AG08395 (cell line): ENCODE measurements at places on chromosomes 1 and 21.

GRCh38 chr1:30368651-30369240 is 354.6 kb downstream of the MATN1 start:
- DNase-seq: no peak

- DNase-seq: no peak
Measured at GRCh38 chr1:36440646-36441045, 9.6 kb downstream of the OSCP1 start.

GRCh38 chr1:217049721-217050120 is 326.5 kb upstream of the ESRRG start:
- DNase-seq: no peak

- no peak for DNase-seq
Measured at GRCh38 chr1:159282118-159282517, 20.0 kb upstream of the FCER1A start.

GRCh38 chr1:81594206-81594605 is 206.5 kb upstream of the ADGRL2 start:
- DNase-seq: no peak

DNA sequence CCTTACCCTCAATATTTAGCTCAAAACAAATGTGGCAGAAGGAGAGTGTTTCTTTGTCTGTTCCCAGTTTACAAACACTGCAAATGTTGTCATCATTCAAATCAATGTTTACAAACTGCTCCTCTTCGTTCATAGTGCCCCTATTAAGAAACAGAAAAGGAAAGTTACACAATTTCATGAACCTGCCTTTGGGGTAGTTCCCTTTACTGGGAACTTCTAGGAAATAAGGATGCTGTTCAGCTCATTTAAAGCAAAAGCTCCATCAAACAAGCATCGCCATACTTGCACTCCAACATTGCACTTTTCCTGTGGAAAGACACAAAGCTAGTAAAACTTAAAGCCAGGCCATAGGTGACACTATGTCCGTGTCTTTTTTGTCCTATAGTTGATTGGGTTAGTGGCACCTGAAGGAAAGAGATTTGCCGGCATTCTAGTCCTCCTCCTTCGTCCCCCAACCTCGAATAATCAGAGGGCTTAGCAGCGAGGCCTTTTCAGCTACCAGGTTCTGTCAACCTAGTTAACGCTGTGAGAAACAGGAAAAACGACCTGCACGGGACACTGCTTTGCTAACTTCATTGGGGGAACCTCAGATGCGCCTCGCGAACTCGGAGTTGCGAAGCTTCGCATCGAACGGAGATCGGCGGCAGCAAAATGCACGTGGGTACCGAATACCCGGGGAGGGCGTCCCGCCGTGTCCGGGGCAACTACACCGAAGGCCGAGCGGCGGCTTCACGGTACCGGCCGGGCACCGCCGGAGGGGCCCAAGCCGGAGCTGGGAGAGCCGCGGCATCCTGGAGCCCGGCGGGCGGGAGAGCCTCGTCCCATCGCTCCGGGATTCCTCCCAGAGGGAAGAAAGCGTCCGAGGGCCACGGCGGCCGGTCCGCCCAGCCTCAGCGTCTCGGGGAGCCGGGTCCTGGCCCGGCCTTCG is 706 bp downstream of the C21orf91 start:
- DNase-seq: peak; percentile 27

GRCh38 chr1:25540750-25541342 is 2.6 kb upstream of the LDLRAP1 start:
- DNase-seq: no peak

GRCh38 chr1:217270101-217270500 is 360.8 kb downstream of the GPATCH2 start:
- no peak for DNase-seq

DNA sequence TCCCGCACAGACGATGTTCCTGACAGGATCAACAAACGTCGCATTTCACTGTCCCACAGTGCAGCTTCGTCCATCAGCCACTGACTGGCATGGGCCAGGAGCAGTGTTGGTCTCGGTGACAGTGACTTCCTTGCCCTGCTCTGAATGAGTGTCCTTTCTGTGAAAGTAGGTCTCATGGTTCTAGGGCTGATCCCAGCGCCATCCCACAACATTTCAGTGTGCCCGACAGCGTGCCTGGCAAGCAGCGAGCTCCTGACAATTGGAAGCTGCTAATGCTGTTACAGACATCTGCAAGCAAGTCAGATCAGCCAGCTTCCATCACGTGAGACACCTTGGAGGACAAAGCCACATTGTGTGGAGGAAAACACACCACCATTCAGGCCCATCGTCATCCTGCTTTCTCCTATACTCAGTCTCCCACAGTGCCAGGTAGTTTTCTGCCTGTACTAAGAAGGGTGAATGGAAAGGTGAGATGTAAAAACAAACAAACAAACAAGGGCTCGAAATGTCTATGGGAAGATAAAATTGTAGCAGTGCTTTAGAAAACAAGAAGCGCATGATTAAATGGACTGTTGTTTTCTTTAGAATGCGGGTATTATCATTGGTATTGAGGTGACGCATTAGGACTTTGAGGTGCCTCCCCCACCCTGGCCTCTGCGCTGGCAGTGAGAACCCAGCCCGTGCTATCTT is 21.9 kb downstream of the ERRFI1 start:
- DNase-seq: no peak

DNA sequence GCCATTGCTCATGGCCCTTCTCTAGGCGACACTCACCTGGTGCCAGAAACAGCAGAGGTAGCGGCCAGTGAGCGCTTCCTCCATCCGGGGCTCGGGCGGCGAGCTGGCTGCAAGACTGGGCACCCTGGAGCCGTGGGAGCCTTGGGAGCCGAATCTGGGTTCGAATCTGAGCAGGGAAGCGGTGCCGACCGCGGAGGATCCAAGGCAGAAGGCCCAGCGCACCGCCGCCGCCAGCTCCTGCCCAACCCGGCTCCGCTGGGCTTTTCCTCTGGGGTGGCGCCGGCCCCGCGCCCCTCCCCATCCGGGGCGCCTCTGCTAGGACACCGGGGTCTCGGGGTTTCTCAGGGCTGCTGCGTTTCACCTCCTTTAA is 1.7 kb upstream of the PRDM16 start:
- DNase-seq: no peak

DNA sequence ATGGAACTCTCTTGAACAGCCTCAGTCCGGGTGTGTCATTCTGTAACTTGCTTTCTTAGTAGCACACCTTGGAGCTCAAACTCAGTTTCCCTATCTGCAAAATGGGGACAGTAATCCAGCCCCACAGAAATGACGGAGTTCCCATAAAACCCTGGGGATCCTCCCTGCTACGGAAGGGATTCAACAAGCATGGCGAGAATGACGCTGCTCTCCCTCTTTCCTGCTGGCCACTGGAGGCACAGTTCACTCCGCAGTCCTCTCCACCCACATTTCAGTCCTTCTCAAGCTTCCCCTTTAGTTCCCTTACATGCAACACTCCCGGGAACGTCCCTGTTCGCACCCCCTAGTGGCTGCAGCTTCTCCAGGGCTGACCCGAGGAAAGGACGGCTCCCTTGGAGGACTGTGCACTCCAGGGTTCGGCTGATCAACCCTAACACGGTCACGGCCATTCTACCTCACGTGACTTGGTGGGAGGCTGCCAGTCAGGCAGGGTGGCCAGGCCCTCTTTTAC is 20.6 kb downstream of the RUNX3 start:
- peak; percentile 25 for DNase-seq

- peak; percentile 86 for DNase-seq
Measured at GRCh38 chr1:150149271-150150132, at the start of gene PLEKHO1. Gene PLEKHO1, plus strand, starts transcription at chr1:150149916. Its CDS starts 342 bp downstream, at chr1:150150258.

GRCh38 chr1:100353988-100354387 is 1.7 kb downstream of the CDC14A start:
- DNase-seq: peak; percentile 67

- no peak for DNase-seq
Measured at GRCh38 chr21:29022166-29022565, 2.3 kb upstream of the USP16 start.

- no peak for DNase-seq
Measured at GRCh38 chr1:234655328-234656069, 45.5 kb upstream of the IRF2BP2 start.

DNA sequence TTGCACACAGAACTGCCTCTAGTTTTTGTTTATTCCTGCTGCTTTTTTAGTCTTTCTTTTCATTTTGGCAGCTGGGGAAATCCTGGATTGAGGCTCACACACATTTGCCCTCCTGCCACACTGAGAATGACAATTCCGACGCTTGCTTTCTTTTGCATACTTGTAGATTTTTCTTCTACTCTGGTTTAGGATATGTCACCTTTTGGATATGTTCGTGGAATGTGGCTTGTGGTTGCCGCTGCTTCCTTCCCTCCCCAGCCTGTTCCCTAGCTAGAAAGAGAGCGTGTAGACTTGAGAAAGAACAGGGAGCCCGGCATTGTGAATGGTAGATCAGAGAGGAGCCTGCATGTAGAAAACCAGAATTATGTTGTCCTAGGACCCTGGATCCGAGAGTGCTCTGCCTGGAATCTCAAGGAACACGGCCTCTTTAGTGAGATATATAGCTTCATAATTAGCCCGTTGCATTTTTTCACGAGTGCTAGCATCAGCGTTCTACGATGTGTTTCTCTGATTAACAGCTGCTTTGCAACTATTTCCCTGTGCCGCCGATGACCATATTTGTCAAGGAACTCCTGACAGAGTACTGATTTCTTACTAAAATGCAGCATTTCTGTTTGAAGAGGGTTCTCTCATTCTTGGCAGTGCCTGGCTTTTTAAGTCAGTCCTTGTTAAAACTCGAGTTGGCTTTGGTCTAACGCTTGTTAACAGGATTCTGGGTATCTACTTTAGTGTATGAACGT is 56.2 kb downstream of the PEX14 start:
- no peak for DNase-seq

GRCh38 chr1:39110882-39111281 is 84.7 kb downstream of the NDUFS5 start:
- DNase-seq: peak; percentile 77

DNA sequence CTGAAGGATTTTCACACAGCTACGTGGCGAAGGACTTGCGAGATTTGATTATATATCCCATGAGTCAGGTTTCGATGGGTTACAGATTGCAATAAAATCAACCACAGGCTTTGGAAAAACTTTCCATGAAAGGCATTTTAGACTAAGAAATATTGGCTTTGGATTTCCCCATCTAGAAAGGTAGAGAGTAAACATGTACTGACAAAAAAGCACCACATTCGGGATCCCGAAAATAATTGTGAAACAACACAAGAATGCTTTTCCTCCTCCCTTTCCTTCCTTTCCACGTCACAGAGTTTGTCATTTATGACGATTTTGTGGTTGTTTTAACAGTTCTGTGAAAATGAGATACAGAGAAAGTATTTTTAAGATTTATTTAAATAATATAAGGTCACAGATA is 38.5 kb downstream of the TGFB2 start:
- no peak for DNase-seq

GRCh38 chr1:153663211-153663610 is 4.7 kb downstream of the SNAPIN start:
- no peak for DNase-seq

DNA sequence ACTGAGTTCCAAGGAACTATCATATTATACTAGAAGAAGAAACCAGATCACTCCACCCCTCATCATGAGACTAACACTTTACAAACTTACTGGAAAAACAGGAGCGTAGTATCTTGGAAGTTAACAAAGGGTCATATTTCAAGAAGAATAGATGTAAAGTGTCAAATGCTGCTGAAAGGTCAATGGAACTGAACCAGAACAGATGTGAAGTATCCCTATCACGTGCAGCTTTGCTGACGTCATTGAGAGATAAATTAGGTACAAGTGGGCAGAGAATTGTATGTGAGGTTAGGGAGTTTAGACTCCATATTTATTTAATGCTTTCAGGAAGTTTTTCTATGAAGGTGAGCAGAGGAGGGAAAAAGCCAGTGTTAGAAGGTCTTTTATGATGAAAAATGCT is 483.0 kb downstream of the NCAM2 start:
- DNase-seq: no peak

- DNase-seq: no peak
Measured at GRCh38 chr1:199545780-199546179, 481.7 kb upstream of the NR5A2 start.

DNA sequence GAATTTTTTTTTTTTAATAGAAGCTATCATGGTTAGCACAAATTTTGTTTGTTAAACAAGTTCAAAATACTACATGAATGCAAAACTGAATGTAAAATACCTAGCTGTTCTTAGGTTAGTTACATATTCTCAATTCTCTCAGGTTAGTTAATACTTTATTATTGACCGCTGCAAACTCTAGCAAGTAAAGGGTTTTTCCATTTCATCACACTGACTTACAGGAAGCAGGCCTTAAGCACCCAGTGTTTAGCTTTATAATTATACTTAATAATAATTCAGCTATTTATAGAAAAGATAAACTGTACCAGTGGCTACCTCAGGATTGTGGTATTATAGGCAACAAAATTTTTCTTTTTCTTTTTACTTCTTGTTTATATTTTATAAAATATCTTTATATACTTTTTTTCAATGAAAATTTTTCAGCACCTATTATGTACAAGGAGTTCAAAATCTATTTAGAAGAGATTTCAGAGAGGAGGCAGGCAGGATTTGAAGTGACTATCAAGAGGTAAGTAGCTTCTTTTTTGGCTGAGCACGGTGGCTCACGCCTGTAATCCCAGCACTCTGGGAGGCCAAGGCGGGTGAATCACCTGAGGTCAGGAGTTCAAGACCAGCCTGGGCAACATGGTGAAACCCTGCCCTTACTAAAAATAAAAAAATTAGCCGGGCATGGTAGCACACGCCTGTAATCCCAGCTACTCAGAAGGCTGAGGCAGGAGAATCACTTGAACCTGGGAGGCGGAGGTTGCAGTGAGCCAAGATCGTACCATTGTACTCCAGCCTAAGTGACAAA is 17.9 kb downstream of the PLPP3 start:
- DNase-seq: no peak

DNA sequence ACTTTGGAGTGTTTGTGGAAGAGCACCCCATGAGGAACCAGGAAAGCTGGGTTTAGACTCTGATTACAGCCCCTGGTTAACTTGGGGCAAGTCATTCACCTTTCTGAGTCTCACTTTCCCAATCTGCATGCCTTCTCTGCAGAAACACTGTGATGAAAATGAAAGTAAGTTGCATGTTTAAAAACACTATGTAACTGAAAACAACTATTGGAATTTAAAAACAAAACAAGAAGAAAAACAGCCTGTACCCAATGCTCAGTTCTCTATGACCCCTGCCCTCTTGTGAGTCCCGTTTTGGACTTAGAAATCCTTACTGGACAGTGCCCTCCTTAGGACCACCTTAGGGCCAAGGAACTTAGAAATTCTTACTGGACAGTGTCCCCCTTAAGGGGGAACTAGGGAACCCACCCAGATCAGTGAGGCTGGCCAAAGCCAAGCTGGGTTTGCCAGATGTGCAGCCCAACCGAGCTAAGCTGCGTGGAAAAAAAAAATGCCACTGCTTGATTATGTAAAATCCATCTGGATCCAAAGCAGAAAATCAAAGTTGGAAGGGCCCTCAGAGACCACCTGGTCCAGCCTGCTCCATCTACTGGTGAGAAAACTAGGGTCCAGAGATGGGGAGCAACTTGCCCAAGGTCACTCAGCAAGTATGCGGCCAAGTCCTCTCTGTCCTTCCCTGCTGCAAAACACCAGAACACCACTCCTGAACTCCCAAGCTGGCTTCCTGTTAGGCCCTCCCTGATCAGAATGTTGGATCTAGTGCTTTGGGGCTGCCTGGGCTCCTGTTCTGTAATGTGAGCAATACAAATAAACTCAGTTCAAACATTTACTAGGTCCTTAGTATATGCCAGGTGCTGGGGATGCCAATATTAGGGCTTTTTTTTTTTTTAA is 77.7 kb downstream of the MRPL37 start:
- DNase-seq: no peak
